ENCODE measurements at places on chromosomes 2 and 18. TPM values are rescaled to one million over a fixed set of nuclear protein-coding genes. Genes with fewer than 3 reads are reported as not detected.

DNA sequence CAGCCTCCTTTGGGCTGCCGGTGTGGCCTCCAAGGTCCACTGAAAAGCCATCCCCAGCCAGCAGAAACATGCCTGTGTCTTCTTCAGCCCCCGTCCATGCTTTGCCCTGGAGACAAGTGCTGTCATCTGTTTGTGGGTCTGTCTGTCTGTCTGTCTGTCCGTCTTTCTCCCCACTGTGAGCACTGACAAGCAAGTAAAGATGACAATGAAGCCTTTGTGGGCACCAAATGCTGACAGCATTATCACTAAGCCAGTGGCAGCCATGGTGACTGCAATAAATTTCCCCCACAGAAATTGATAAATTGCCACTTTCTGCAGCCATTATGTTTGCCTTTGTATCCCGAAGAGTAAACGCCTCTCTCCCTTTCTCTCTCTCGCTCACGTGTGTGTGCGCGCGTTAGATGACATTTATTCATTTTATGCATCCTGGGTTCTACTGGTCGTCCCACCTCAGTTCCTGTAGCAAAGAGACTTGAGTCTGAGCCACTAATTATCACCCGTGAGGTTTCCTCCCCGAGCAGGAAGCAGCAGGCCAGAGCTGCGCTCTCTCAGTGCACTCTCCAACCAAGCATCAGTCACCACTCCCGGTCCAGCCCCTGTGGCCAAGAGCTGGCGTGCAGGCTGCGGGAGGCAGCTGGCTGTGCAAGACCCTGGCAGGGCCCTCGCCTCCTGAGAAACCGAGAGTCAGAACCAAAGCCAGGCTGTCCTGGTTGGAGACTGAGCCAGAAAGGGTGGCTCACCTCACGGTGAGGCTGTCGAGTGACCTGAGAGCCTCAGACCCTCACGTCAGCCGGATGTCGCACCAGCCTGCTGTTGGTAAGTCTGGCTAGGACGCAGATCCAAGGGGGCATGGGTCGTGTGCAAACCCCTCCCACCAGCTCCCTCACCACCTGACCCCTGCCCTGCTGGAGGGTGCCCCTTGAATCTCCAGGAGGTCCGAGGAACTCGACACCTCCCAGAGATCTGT is 6.9 kb downstream of the STEAP3 start:
- no peak overlapping the region for H3K4me3 ChIP-seq
- no peak for ATAC-seq
- H3K36me3 ChIP-seq = no peaks in the 10 kb centered on the region
- H3K27me3 ChIP-seq = peaks cover 6% of the 10 kb centered on the region

Gene HAAO
- 0.98 TPM for total RNA-seq

DNA sequence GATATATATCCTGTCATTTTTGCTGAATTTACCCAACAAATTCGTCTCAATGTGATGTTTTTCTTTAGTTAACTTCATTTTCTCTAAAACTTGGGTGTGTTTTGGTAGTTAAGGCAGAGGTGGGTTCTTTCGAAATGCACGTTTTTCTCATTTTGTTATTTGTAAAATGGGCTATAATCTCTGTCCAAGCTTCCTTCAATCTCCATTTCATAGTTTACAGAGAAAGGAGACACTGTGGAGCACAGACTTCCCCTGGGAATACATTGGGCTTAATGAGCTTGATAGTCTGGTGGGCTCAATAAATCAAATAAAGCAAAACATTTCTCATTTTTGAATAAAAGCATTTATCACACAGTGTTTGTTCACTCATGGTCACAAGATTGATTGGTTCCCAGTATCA is 145.1 kb downstream of the AGPS start:
- ATAC-seq = no peak
- no peak overlapping the region for H3K4me3 ChIP-seq
- H3K27me3 ChIP-seq = no peaks in the 10 kb centered on the region
- peaks cover 26% of the 10 kb centered on the region for H3K36me3 ChIP-seq
- no peaks in the 10 kb centered on the region for H3K4me1 ChIP-seq

DNA sequence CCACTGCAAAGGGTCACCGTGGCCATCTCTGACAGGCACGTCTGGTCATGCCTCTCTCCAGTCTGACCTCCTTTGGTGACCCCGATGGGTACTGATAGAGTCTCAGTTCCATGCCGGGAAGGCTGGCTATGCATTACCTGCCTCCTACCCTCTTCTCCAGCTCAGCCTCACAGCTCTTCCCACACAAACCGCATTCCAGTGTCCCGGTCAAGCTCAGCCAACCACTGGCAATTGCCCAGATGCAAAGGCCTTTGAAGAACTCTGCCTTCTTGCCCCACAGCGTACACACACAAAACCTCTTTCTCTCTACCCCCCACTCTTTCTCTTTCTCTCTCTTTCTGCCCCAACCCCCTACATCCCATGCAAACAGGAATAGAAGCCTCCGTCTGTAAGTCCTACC is 37.6 kb downstream of the TMEM163 start:
- H3K4me1 ChIP-seq = peaks cover 39% of the 10 kb centered on the region
- H3K27ac ChIP-seq = no peak overlapping the region
- no peaks in the 10 kb centered on the region for H3K36me3 ChIP-seq
- H3K27me3 ChIP-seq = no peaks in the 10 kb centered on the region

- no peaks in the 10 kb centered on the region for H3K36me3 ChIP-seq
- no peak overlapping the region for H3K27ac ChIP-seq
- ATAC-seq = peak; percentile 31
- H3K4me1 ChIP-seq = no peaks in the 10 kb centered on the region
- no peak overlapping the region for H3K4me3 ChIP-seq
Measured at GRCh38 chr18:32507093-32507492, 36.4 kb upstream of the GAREM1 start.

- H3K4me1 ChIP-seq = peaks cover 38% of the 10 kb centered on the region
- H3K27ac ChIP-seq = peak overlapping the region; percentile 97
- ATAC-seq = peak; percentile 54
- no peaks in the 10 kb centered on the region for H3K27me3 ChIP-seq
Measured at GRCh38 chr2:160491911-160492371, 1.7 kb downstream of the RBMS1 start.

- peak; percentile 35 for ATAC-seq
- H3K4me1 ChIP-seq = peaks cover 10% of the 10 kb centered on the region
- no peak overlapping the region for H3K27ac ChIP-seq
- H3K4me3 ChIP-seq = no peak overlapping the region
- H3K27me3 ChIP-seq = no peaks in the 10 kb centered on the region
- peaks cover 12% of the 10 kb centered on the region for H3K36me3 ChIP-seq
Measured at GRCh38 chr2:158659483-158659882, 135.6 kb upstream of the DAPL1 start.

DNA sequence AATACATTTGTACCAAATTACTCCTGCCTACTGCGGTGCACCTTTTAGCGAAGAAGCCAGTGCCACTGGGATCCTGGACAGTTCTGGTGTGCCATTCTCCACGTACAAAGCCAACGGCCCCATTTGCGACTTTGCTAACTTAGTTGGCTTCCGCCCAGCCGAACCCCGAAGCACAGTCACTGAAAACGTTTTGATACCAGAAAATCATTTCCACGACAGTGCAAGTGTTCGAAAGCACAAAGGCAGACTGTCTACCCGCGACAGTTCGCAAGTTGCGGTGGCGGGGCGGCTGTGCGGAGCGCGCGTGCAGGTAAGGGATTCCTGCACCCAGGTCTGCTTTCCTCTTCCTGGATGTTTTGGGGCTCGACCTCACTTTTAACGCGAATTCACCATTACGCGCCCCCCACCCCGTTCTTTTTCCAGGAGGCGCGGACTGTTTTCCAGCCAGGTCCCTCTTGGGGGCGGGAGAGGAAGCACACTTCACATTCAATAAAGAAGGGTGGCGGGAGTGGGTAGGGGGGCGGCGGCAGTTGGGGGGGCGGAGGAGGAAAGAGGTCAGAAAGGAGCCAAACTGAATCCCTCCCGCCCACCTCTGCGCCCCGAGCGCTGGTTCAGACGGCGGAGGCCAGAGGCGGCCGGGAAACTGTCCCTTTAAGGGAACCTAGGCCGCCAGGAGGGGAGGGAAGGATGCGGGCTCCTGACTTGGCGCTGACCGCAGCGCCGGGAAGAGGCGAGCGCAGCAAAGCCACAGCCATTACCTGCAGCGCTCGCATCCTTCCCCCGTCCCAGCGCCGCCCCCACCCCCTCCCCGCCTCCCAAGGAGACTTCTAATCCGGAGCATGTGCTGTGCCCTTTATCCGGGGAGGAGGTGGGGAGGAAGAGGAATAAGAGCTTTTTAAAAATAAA is 107.4 kb upstream of the KCTD1 start:
- no peak overlapping the region for H3K4me3 ChIP-seq
- no peak for ATAC-seq
- peaks cover 7% of the 10 kb centered on the region for H3K36me3 ChIP-seq
- H3K4me1 ChIP-seq = peaks cover 5% of the 10 kb centered on the region
- H3K27ac ChIP-seq = no peak overlapping the region

Gene PGAP1
- total RNA-seq = 41.6 TPM

DNA sequence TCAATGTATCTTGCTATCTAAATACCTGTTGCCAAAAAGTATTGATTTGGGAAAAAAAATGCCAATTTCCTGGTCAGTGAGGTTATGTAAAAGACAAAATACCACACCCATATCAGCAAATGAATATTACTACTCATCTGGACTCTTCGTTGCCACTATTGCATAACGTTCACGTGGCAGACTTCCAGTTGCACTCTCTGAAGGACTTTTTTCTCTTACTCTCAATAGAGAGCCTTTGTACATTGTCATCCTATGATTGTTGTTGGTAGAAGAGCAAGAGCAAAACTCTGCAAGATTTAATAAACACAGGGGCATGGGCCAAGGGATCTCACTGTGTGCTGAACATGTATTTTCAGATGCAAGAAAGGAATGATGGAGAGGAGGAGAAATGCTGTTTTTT is 689.8 kb downstream of the MBD2 start:
- no peaks in the 10 kb centered on the region for H3K4me1 ChIP-seq
- H3K27ac ChIP-seq = no peak overlapping the region
- H3K4me3 ChIP-seq = no peak overlapping the region
- no peak for ATAC-seq

- no peaks in the 10 kb centered on the region for H3K36me3 ChIP-seq
- no peak for ATAC-seq
Measured at GRCh38 chr2:54879032-54879431, 155.6 kb downstream of the EML6 start.

- no peak overlapping the region for H3K27ac ChIP-seq
- H3K27me3 ChIP-seq = peaks cover 48% of the 10 kb centered on the region
- no peak for ATAC-seq
- H3K4me1 ChIP-seq = peaks cover 9% of the 10 kb centered on the region
- H3K36me3 ChIP-seq = peaks cover 6% of the 10 kb centered on the region
Measured at GRCh38 chr2:60551240-60552077, 2.0 kb downstream of the BCL11A start.

Gene EIF5B
- 77.8 TPM for total RNA-seq

DNA sequence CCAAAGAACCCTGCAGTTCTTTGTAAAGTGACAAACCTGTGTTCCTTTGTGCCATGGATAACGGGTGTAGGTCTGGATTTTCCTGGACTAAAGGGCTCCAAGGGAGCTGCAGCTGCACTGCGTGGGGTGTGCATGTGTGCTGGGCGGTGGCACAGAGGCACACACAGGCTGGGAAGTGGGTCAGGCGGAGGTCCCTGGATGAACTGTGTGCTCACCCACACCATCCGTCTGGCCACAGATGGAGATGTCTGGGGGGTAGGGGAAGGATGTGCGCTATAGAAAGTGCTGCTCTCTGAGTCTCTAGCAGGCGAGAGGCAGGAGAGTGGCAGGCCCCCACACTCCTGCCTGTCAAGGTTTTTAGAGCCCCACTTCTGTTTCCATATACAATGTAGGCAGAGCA is 137.2 kb downstream of the LOXHD1 start:
- no peak overlapping the region for H3K27ac ChIP-seq
- no peak overlapping the region for H3K4me3 ChIP-seq
- ATAC-seq = no peak
- peaks cover 19% of the 10 kb centered on the region for H3K27me3 ChIP-seq
- H3K4me1 ChIP-seq = no peaks in the 10 kb centered on the region

DNA sequence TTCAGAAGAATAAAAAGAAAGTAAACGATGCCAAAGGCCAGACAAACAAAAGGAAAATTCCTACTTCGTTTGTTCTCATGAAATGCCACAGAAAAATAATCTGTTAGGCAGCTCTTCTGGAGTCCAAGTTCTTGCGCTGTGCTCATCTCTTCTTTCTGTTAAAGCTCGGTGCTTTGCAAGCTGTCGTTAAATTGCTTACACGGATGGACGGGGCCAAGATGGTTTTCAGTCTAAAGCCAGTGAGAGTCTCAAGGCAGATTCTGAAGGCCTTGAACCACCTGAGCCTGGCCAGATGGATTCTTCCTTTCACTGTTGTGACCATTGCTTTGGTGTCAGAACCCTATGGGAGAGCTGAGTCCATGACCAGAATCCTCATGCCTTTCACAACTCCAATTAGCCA is 97.6 kb upstream of the RMDN2 start:
- H3K27me3 ChIP-seq = no peaks in the 10 kb centered on the region
- no peak overlapping the region for H3K27ac ChIP-seq
- no peaks in the 10 kb centered on the region for H3K36me3 ChIP-seq
- peaks cover 2% of the 10 kb centered on the region for H3K4me1 ChIP-seq

Gene BOLL
- not detected for total RNA-seq

GRCh38 chr2:54394392-54394791 is 61.7 kb upstream of the SPTBN1 start:
- H3K36me3 ChIP-seq = no peaks in the 10 kb centered on the region
- peak overlapping the region; percentile 66 for H3K27ac ChIP-seq
- ATAC-seq = peak; percentile 74
- peaks cover 7% of the 10 kb centered on the region for H3K4me1 ChIP-seq
- H3K4me3 ChIP-seq = peak overlapping the region; percentile 64
- H3K27me3 ChIP-seq = no peaks in the 10 kb centered on the region

GRCh38 chr2:192277494-192278109 is 82.9 kb upstream of the TMEFF2 start:
- no peak overlapping the region for H3K4me3 ChIP-seq
- ATAC-seq = no peak
- H3K4me1 ChIP-seq = no peaks in the 10 kb centered on the region
- peaks cover 4% of the 10 kb centered on the region for H3K27me3 ChIP-seq

Gene CCDC68
- total RNA-seq = 0.17 TPM

GRCh38 chr2:233395687-233396086 is 41.4 kb downstream of the DGKD start:
- no peak for ATAC-seq
- H3K4me3 ChIP-seq = no peak overlapping the region
- peaks cover 24% of the 10 kb centered on the region for H3K4me1 ChIP-seq

GRCh38 chr2:27717070-27717795 is 53.5 kb downstream of the SLC4A1AP start:
- ATAC-seq = peak; percentile 25
- H3K27me3 ChIP-seq = no peaks in the 10 kb centered on the region
- H3K27ac ChIP-seq = no peak overlapping the region
- H3K4me3 ChIP-seq = peak overlapping the region; percentile 45
- no peaks in the 10 kb centered on the region for H3K36me3 ChIP-seq
- peaks cover 30% of the 10 kb centered on the region for H3K4me1 ChIP-seq

- no peaks in the 10 kb centered on the region for H3K4me1 ChIP-seq
- H3K27ac ChIP-seq = no peak overlapping the region
- no peak for ATAC-seq
- no peaks in the 10 kb centered on the region for H3K36me3 ChIP-seq
Measured at GRCh38 chr2:104158191-104158590, 695.7 kb upstream of the POU3F3 start.

- no peaks in the 10 kb centered on the region for H3K27me3 ChIP-seq
- H3K36me3 ChIP-seq = no peaks in the 10 kb centered on the region
- H3K4me1 ChIP-seq = no peaks in the 10 kb centered on the region
- H3K4me3 ChIP-seq = no peak overlapping the region
Measured at GRCh38 chr18:2002604-2003003, 568.7 kb downstream of the METTL4 start.

Gene SERPINB12
- not detected for total RNA-seq

Gene RAD51AP2
- total RNA-seq = not detected

All from activated T-helper 17 cell treated with anti-CD3 and anti-CD28 coated beads, Interleukin-2, amount 50 U/mL, for 72 hours (primary cell).